WTC11 (cell line): ENCODE measurements at places on chromosomes 5 and 9. TPM values are rescaled to one million over a fixed set of nuclear protein-coding genes. Genes with fewer than 3 reads are reported as not detected.
A peak's percentile ranks its signal among the peaks of the same experiment; 100 is the strongest.

MUSK gene
- not detected in 3 replicates for total RNA-seq

PCDHB5 gene
- 6.8 to 12.5 TPM (median 8.5 TPM) in 3 replicates for total RNA-seq

- no peak for DNase-seq
Observed at GRCh38 chr9:134752471-134753168, 111.0 kb downstream of the COL5A1 start.

SHISAL2B gene
- total RNA-seq = 11.1 to 15.2 TPM (median 14.8 TPM) in 3 replicates

CCDC180 gene
- 5.9 to 7.4 TPM (median 6.5 TPM) in 3 replicates for total RNA-seq

- no peak for DNase-seq
Observed at GRCh38 chr5:14131855-14132503, 11.2 kb upstream of the TRIO start.

DNA sequence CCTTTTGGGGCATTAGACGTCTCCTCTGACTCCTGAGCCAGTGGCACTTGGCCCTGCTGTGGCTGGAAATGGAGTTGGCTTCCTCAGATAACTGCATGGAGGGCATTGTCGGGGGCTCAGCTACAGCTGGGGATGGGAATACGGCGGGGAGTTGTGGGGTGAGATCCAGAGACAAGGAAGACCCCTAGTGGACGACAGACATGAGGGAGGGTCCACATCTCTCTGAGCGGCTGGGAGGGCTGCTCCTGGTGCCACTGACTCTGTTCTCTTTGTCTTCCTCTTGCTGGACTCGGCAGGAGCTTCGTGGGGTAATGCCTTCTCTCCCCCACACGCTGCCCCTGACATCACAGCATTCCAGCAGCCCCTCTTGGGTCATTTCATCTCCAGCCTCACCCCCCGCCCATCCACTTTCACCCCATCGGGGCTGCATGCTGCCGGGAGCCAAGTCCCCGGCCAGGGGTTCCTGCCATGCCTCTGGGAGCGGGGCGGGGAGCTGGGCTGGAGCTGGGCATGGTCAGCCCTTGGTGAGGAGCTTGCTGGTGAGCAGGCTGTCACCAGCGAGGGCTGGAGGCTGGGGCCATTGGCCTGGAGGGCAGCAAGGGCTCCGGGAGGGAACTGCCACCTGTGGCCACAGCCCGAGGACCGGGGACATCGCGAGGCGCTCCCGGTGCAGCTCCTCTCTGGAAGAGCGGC, 172.3 kb downstream of the CACNA1B start:
- DNase-seq = no peak

GRCh38 chr5:151541571-151541970, 49.6 kb downstream of the FAT2 start:
- DNase-seq = no peak

- DNase-seq = peak; percentile 26
Observed at GRCh38 chr5:95940758-95941682, 20.6 kb downstream of the ELL2 start.

- no peak for DNase-seq
Observed at GRCh38 chr5:103232393-103232999, 26.1 kb upstream of the MACIR start.

PCDH12 gene
- total RNA-seq = 0.02 to 0.33 TPM in 2 of 3 replicates, not detected in the other

DNA sequence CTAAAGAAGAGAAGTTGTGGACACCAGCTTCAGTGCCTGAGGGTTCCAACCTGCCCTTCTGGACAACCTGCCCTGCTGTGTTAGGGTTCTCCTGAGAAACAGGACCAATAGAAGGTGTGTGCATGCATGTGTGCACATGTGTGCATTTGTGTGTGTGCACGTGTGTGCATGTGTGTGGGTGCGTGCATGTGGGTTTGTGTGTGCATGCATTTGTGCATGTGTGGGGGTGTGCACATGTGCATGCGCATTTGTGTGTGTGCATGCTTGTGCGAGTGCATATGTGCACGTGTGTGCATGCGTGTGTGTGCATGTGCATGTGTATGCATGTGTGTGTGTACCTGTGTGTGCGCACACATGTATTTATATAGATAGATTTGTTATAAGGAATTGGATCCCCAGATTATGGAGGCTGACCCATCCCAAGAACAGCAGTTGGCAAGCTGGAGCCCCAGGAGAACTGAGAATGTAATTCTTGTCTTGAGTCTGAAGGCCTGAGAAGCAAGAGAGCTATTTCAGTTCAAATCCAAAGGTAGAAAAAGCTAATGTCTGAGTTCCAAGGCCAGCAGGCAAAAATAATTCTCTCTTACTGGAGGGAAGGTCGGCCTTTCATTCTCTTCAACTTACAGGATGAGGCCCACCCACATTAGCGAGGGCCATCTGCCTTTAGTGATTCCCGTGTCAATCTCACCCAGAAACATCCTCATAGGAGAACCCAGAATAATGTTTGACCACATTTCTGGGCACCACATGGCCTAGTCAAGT, 62.9 kb upstream of the SYNPO start:
- DNase-seq = no peak

HMCN2 gene
- 5.6 to 12.4 TPM (median 10.8 TPM) in 3 replicates for total RNA-seq

DNA sequence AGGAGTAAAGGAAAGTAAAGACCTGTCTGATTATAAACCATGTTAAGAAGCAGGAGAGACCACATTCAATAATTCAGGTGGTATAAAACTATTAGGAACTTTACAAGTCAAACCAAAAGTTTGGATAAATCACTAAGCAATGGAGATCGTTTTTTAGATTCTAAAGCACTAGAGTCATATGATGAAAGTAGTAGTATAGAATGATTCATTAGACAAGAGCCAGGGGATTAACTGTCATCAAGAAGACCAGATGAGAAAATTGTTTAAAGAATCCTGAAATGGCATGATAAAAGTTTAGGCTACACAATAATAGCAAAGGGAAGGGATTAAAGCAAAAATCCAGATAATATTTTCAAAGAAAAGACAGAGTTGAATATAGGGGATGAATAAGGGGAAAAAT, 12.9 kb upstream of the CARNMT1 start:
- no peak for DNase-seq

DRD1 gene
- 0.07 TPM in 2 of 3 replicates, not detected in the other for total RNA-seq

TAF11L5 gene
- total RNA-seq = not detected in 3 replicates

RGMB gene
- 33.0 to 40.7 TPM (median 40.0 TPM) in 3 replicates for total RNA-seq

- DNase-seq = no peak
Observed at GRCh38 chr5:82821846-82822633, 255.2 kb downstream of the TMEM167A start.

BTNL8 gene
- total RNA-seq = 0.48 to 0.96 TPM (median 0.85 TPM) in 3 replicates

NR5A1 gene
- total RNA-seq = 0.39 to 0.77 TPM (median 0.60 TPM) in 3 replicates

DNA sequence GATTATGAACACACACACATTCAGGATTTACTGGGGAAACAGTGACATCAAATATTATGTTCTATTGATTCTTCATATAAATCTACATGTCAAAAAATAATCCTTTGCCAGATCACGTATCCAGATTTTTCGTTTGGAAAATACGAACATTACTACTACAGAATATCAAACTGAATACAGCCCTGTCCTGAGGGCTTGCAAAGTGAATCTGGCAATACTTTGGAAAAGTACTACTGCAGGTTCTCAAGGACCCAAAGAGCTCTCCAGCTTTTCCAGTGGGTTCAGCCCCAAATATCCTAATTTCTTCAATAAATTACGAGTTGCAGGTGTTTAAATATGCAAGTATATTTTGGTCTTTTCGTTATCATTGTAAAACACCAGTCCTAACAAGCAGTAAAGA, 411 bp upstream of the NDUFS4 start:
- DNase-seq = no peak

CERCAM gene
- 13.7 to 15.9 TPM (median 15.2 TPM) in 3 replicates for total RNA-seq

DNA sequence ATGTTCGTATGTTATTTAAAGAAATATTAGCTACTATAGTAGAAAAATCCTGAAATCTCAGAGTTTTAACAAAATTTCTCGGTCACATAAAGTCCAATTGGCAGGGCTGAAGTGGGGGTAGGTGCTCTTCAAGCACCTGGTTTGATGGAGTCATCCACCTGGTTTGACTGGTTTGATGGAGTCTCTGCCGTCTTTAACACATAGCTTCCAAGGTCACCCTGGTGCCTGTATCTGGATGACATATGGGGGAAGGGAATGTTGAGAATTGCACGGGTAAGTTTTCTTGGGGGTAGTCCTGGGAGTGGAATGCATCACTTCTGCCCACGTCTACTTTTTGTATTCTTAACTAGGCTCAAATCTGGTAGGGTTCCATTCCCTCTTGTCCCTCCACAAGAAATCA, 351.2 kb downstream of the SH3GL2 start:
- DNase-seq = no peak

C5orf58 gene
- 2.0 to 3.0 TPM (median 2.1 TPM) in 3 replicates for total RNA-seq

MOB3B gene
- 18.9 to 25.1 TPM (median 20.9 TPM) in 3 replicates for total RNA-seq

DNA sequence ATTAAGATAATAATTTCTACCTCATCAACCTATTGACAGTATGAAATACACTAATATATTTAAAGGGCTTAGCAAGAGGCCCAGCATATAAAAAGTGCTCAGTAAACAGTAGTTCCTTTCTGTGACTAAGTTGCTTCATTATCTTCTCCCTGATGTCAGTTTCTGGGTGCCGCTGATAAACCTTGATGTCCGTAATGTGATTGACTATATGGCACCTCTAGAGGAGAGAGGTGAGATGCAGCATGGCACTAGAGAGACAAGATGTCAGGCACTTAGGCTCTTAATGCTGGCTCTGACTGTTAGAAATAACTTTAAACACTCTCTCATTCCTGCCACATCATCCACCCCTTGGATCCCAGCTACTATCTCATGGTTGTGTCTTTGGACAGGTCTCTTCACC, 455.9 kb upstream of the KLF4 start:
- DNase-seq = no peak
